Activated naive CD4-positive, alpha-beta T cell treated with anti-CD3 and anti-CD28 coated beads, Interleukin-2, amount 50 U/mL, for 16 hours (primary cell): ENCODE measurements at places on chromosomes 13 and 19.

GRCh38 chr19:18251587-18252369, 22.5 kb downstream of the IQCN start:
- DNase-seq = peak; percentile 78

- DNase-seq = no peak
Observed at GRCh38 chr13:40559915-40560314, 106.5 kb downstream of the FOXO1 start.

GRCh38 chr13:60572003-60572798, 175.2 kb downstream of the TDRD3 start:
- no peak for DNase-seq

- DNase-seq = no peak
Observed at GRCh38 chr13:44932850-44933251, 56.4 kb downstream of the NUFIP1 start.

DNA sequence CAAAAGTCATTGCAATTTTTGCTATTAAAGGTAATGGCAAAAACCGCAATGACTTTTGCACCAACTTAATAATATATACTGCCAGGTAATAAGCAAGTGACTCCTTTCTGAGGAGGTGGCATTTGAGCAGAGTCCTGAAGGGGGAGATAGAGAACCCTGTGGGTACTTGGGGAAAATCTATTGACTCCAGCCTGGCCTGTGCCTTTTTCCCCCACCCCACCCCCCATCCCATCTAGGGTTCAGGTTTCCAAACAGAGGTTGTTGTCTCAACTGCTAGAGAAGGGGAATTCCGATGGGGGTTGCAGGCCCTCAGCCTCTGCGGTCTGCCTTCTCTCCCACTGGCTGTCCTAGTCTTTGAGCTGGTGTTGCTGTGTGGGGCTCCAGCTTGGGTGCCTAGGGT, 11.5 kb downstream of the S1PR2 start:
- DNase-seq = no peak

- no peak for DNase-seq
Observed at GRCh38 chr13:74641586-74641985, 507.4 kb upstream of the KLF12 start.

- DNase-seq = no peak
Observed at GRCh38 chr13:60135344-60135743, 28.4 kb downstream of the DIAPH3 start.

DNA sequence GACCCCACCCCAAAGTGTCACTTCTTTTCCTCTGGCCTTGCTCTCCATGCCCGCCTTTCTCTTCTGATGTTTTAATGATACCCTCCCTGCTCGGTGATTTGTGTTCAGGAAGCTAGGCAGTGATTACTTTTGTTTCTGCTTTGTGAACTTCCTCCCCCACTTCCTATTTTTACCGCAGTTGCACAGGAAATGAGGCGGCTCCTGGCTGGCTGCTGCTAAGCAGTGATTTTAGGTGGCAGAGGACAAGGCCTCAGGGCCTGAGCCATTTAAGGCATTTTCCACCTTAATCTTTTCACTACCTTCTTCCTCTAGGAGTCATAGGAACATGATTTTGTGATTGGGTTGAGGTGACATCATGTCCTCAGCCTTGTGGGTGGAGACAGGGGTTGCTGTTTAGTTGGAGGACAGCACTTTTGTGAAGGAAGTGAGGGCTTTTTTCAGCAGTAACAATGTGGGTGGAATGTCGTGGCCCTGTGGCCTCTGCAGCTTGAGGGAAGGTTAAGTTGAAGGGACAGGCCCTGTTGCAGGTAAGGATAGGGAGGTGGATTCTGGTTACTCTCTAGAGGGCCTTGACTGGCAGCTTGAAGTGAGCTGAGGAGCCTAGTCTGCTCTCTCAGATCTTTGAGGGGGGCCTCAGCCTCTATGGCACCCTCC, 15.7 kb downstream of the GARRE1 start:
- peak; percentile 53 for DNase-seq

- no peak for DNase-seq
Observed at GRCh38 chr13:44573790-44574465, 2.2 kb downstream of the TSC22D1 start.

DNA sequence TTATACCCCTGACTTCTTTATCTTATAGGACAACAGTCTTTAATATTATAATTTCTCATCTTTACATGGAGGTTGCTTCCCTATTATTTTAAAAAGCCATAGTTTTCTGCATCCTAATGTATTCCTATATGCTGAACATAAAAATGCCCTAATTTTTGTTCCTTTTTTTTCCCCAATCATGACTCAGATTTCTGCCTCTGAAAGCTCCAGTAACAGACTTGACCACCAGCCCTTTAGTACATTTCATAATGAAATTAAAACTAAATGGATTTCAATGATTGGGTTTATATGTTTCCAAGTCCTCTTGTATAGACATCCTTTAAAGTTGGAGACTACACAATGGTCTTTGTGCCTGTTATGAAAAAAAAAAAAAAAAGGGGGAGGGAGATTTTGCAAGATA, 712.5 kb downstream of the DIAPH3 start:
- DNase-seq = no peak

GRCh38 chr13:20497006-20497775, 28.5 kb downstream of the CRYL1 start:
- no peak for DNase-seq

GRCh38 chr19:9903336-9903735, 33.0 kb downstream of the OLFM2 start:
- DNase-seq = no peak

GRCh38 chr19:3899531-3900294, 19.2 kb downstream of the ATCAY start:
- no peak for DNase-seq

GRCh38 chr13:27960362-27961226, 8.5 kb downstream of the CDX2 start:
- no peak for DNase-seq

- DNase-seq = no peak
Observed at GRCh38 chr19:15235781-15236180, 3.5 kb upstream of the EPHX3 start.

- no peak for DNase-seq
Observed at GRCh38 chr19:6970443-6970842, 50.8 kb downstream of the MBD3L2B start.

GRCh38 chr13:38042771-38043170, 173.2 kb upstream of the TRPC4 start:
- DNase-seq = no peak

- no peak for DNase-seq
Observed at GRCh38 chr13:111460548-111461444, 140.4 kb downstream of the TEX29 start.

DNA sequence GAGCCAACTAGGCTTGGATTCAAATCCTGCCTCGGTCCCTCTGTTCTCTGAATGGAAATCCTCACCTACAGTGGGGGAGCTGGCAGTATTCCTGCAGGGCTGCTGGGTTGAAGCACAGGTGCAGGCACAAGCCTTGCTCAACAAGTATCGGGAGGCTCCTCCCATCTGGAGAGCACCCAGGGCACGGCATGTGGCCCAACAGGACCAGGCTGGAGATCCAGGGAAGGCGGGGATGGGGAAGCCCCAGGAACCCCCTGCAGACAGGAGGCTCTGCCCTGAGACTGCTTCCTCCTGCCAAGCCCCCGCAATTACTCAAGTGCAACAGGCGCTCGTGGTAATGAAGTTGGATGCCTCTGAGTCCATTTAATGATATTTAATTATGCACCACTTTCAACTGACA, 128.0 kb upstream of the VSTM2B start:
- no peak for DNase-seq

DNA sequence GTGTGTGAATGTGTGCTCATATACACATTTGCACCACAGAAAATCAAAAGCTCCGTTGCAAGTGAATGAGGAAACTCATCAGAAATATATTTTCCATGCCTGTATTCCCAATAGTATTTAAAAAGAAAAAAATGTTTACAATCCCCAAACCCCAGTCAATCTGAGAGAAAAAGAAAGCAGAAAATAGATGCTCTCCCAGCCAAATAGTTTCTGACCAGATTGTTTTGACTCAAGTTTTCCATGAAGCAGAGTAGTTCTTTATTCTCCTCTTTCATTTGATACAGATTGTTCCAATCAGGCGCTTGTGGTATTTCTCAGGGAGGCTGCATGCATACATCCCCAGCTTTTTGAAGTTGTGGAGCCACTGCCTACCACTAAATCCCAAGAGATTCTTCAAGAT, 110.6 kb downstream of the STARD13 start:
- DNase-seq = no peak

- no peak for DNase-seq
Observed at GRCh38 chr13:44667943-44668342, 91.8 kb upstream of the TSC22D1 start.

DNA sequence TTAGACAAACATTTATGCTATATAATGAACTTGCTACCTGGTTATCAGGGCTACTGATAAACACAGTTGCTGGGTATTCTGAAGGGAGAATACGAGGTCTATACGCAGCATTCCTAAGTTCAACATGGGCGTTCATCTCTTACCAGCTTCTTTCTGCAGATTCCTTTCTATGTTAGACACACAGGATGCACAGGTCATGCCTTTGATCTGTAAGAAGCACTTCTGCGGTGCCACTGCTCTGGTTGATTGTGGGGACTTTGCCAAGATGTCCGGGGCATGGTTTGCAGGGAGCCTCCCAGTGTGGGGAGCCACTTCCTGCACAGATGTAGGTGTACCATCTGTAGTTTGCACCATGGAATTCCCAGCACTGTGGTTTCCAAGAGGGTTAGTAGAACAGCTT, 40.9 kb downstream of the ATP7B start:
- no peak for DNase-seq

- no peak for DNase-seq
Observed at GRCh38 chr13:24606486-24607170, 73.6 kb upstream of the ATP12A start.

- DNase-seq = no peak
Observed at GRCh38 chr13:48437371-48437770, 24.5 kb upstream of the LPAR6 start.

- DNase-seq = no peak
Observed at GRCh38 chr13:95235974-95236373, 65.3 kb downstream of the ABCC4 start.

DNA sequence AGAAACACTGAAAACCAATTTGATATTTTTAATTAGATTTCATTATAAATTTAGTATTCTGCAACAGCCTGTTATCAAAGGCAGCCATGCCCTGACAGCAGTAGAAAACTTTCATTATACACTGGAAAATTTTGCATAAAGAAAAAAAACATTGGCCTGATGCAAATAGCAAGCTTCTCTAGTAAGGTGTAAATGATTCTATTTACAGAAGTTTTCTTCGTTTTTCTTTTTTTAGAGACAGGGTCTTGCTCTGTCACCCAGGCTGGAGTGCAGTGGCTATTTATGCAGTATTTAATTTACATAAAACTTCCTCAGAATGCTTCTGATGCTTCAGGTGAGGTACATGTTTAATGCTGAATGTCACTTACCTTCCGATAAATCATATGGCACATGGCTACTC, 67.0 kb downstream of the ABCC4 start:
- DNase-seq = no peak

- no peak for DNase-seq
Observed at GRCh38 chr19:10826231-10826630, 9.8 kb downstream of the TMED1 start.

GRCh38 chr13:30128095-30128494, 179.3 kb downstream of the KATNAL1 start:
- no peak for DNase-seq

- no peak for DNase-seq
Observed at GRCh38 chr13:59790626-59791025, 373.1 kb downstream of the DIAPH3 start.

DNA sequence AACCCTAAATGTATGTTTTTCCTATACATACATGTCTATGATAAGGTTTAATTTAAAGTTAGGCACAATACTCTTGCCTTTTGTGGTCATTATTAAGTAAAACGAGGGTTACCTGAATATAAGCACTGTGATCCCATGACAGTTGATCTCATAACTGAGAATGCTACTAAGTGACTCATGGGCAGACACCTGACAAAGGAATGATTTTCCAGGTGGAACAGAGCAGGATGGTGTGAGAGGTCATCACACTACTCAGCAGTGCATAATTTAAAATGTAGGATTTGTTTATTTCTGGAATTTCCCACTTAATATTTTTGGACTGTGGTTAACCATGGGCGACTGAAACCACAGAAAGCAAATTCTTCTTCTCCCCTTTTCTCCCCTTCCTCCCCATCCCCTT, 178.9 kb downstream of the UGGT2 start:
- DNase-seq = no peak

DNA sequence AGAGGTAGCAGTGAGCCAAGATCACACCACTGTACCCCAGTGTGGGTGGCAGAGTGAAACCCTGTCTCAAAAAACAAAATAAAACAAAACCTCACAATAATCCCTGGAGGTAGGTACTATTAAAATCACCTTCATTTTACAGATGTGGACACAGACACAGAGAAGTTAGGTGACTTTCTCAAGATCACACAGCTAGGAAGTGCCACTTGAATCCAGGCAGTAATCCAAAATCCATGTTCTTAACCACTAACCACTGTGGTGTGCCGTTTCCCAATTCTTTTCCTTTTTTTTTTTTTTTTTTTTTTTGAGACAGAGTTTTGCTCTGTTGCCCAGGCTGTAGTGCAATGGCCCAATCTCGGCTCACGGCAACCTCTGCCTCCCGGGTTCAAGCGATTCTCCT, 9.0 kb downstream of the PPP1R14A start:
- DNase-seq = no peak

- DNase-seq = no peak
Observed at GRCh38 chr13:99969453-99969918, 2.1 kb downstream of the ZIC5 start.

DNA sequence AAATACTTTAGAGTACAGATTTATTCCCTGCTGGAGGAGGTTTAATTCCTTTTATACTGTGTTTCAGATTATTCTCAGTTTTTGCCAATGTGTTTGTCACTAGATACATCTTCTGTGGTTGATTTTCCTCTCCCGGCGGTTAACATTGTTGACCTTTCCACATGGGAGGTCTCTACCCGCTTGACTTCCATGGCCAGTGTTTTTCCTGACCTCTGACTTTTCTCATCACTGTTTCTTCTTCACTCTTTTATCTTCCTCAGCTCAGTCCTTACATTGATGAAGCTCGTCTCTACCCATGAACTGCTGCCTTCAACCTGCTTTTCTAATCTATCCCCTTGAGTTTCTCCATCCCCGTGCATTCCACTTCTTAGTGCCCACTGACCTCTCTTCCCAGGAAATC, 517.4 kb downstream of the GPC6 start:
- DNase-seq = no peak

DNA sequence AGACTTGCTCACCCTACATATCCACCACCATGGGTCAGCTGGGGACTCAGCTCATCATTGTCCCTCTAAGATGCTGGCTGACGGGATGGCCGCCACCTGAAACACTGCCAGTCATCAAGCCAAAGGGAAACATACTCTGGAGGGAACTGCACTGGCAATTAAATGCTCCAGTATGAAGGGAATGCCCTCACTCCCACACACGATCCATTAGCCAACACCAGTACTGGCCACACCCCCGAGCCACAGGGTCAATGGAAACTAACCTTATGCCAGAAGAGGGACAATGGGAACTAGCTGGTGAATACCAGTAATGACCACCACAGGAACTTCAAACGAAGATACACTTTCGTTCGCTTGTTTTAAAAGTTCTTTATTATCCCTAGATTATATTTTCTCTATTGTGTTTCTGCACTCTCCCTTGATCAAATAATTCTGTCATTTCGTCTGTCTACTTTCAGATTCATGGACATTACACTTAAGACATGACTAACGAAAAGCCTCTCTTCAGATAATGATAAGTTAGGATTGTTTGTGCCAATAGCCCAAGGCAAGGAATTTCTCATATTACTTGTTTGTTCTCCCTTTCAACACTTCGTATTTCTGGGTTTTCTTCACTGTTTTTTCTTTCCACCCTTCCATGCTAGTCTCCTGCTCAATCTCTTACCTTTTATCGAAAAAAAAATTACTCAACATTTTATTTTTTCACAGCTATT, 1.7 kb upstream of the ZNF507 start:
- no peak for DNase-seq

- DNase-seq = no peak
Observed at GRCh38 chr13:39406688-39407087, 196.3 kb downstream of the LHFPL6 start.
